ENCODE measurements at places on chromosomes 13 and 19.

DNA sequence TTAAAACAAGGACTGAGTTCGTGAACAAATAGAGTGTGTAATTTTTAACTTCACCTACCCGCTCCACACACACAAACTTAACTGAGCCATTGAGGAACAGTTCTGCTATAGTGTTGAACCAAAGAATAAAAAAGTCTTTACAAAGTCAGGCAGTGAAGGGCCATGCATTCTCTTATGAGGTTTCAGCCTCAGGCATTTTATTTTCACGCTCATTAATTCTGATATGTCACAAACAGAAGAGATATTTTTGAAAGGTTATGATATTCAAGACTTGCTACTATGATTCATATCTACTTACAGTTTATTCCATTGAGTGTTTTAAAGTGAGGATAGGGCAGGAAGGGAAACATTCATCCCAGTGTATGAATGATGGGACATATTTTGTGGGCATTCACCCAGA, 282.2 kb downstream of the SLITRK5 start:
- DNase-seq, result no peak

GRCh38 chr13:61094865-61095264, 320.8 kb downstream of the PCDH20 start:
- DNase-seq, result no peak

- DNase-seq, result no peak
These were observed 718.0 kb upstream of the SPRY2 start for GRCh38 chr13:81058916-81059290.

DNA sequence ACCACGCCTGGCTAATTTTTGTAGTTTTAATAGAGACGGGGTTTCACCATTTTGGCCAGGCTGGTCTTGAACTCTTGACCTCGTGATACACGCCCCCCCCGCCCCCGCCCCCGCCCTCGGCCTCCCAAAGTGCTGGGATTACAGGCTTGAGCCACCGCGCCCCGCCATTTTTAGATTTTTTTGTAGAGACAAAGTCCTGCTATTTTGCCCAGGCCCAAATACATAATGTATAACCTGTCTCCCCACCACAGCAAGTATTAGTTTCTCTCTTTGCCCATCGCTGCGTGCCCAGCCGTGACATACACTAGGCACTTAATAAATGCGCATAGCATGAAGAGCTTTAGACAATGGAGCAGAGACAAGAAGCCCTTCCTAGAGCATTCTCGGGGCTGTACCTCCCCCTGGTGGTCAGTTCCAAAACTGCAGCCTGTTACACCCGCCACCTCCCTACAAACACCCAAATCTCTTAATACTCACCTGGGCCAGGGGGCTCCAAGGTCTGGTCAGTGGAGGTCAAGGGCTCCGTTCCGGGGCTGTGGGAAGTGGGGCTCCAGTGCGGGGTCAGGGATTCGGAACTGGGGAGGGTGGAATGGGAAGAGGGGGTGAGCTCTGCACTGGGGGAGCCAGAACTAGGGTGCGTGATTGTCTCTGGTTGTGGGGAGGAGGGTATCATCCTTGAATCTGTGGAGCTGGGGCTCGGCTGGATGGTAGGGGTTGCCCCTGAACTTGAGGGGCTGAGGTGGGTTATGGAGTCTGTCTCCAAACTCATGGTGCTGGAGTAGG, 22.5 kb downstream of the IQCN start:
- DNase-seq, result peak; percentile 69

DNA sequence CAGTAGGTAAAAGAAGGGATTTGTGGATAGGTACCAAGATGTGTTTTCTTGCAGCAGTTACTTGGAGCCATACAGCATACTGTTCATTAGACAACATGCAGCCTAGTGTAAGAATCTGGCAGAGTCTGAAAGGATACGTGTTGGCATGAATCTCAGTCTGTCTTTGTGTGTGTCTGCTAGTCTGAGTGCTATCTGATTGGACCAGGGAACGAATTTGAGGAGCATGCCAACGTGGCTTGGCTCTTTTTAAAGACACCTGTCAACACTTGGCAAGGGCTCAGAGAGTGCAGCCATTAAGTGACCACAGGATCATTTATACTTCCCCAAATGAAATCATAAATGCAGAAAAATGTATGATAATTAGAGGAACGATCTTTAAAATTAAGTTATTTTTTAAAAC, 27.6 kb upstream of the ATXN8OS start:
- DNase-seq, result no peak

DNA sequence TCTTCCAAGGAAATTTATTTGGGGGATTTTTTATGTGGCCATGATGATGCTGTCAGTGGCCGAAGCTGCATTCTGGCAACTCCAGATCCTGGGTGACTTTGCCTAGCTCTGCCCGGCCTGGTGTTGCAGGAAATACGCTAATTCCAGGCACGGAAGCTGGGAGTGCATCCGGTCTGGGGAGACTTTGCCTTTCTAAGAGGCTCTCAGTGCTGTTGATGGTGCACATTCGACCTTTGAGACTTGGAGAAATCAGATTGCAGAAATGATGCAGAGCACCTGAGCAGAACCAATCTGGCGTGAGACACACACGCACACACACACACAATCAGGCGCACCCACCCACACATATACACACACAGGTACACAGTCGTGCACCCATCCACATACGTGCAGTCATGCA, 5.9 kb upstream of the TMEM255B start:
- DNase-seq, result no peak

- DNase-seq, result no peak
These were observed 9.7 kb downstream of the HIF3A start for GRCh38 chr19:46306501-46306900.

DNA sequence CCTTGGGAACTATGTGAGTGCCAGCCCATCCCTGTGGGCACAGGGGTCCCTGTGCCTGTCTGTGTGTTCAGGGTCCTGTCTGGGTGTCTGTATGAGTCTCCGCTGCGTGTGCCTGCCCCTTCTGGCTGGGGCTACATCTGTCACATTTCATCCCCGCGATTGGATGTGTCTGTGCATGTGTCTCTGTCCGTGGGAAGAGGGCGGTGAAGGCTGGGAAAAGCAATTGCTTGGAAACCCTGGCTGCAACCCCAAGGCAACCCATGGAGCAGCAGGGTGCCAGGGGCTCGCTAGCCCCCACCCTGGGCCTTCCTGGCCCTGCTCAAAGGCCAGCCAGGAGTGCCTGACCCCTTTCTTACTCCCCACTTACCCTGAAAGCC, 1.4 kb downstream of the MAG start:
- no peak for DNase-seq

DNA sequence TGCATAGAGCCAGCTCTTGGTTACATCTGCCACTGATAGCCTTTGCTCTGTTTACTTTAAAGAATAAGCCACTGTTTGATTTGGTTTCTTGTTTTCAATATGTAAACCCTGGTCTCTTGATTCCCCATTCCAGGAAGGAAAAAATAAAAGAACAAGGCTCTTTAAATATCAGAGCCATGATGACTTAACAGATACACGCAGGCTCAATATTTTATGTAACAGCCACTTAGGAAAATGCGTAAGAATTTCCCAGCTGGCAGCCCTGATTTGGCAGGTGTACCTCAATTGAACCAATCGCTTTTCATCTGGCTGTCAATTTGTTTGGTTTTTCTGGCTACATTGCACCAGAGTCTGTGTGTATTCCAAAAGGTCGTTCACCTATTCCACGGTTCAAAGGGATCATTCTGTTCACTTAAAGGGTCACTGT, 65.6 kb downstream of the IRS2 start:
- DNase-seq, result no peak

- DNase-seq, result no peak
These were observed 281.0 kb downstream of the ATP8A2 start for GRCh38 chr13:25652764-25653163.

GRCh38 chr13:39496506-39496905, 106.5 kb downstream of the LHFPL6 start:
- no peak for DNase-seq

DNA sequence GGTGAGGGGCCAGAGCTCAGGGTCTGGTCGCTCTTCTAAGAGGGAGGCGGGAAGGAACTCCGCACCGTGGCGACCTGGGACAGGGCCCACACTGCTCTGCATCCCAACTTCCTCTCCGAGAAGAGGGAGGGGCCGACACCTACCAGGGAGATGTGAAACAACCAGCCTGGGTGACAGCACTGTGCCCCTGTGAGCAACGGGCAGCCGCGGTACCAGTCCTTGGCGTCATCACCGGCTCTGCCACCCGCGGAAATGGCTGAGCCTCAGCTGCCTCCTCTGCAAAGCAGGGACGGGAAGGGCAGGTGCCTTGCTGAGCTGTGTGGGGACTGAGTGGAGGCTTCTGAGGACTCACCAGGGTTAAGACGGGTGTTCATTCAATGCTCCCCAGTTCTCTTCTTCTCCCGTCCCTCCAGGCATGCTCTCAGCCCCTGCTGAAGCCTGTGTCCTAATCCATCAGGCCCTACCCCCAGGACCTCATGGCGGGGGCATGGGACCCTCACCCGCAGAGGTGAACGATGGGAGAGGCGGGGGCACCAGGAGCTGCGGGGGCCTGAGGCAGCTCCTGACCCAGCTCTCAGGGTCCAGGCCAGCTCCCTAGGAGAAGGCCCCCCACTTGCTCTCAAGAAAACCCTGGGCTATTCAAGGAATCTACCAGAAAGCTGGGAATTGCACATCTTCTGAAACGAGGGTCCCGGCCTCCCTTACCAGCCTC, 9.3 kb downstream of the ZNF787 start:
- DNase-seq, result peak; percentile 15

GRCh38 chr19:13872339-13872694, 4.6 kb upstream of the NANOS3 start:
- DNase-seq, result no peak

- DNase-seq, result no peak
These were observed 5.7 kb downstream of the ERFL start for GRCh38 chr19:41922585-41922984.

DNA sequence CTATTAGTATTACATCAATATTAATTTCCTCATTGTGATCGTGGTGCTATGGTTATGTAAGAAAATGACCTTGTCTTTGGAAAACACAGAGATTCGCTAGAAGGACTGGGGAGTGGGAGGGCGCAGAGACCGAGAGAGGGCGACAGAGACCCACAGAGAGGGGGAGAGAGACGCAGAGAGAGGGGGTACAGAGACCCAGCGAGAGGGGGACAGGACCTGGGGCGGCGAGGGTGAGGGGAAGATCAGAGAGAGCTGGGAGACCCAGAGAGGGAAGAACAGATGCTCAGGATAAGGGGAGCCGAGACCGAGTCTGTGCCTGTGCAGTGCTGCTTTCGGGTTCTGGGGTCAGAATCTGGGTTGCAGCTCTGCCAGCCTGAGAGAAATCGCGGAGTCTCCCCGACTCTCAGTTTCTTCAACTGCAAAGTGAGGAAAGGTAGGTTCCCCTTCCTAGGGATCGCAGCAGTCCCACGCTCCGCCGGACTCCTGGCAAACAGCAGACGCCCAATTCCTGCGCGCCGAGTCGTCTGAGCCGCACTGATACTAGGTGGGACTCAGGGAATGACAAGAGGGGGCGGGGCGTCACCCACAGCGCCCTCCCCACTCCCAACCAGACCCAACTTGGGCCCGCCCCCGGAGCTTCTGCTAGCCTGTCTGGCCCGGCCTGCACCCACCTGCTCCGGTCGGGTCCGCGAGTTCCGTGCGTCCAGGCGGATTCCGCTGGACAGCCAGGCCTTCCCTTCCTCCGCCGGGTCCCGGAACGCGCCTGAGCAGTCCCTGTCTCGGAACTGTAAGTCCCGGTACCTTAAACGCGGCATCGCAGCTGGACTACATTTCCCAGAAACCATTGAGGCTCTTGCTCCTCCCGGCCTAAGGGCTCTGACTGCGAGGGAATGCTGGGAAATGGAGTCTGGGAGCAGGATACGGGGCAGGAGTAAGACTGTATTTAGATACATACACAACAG, 15.3 kb downstream of the IZUMO2 start:
- peak; percentile 65 for DNase-seq

GRCh38 chr13:97559981-97560380, 126.0 kb downstream of the RAP2A start:
- DNase-seq, result no peak

- DNase-seq, result no peak
These were observed 4.6 kb upstream of the KBTBD6 start for GRCh38 chr13:41137241-41137640.

DNA sequence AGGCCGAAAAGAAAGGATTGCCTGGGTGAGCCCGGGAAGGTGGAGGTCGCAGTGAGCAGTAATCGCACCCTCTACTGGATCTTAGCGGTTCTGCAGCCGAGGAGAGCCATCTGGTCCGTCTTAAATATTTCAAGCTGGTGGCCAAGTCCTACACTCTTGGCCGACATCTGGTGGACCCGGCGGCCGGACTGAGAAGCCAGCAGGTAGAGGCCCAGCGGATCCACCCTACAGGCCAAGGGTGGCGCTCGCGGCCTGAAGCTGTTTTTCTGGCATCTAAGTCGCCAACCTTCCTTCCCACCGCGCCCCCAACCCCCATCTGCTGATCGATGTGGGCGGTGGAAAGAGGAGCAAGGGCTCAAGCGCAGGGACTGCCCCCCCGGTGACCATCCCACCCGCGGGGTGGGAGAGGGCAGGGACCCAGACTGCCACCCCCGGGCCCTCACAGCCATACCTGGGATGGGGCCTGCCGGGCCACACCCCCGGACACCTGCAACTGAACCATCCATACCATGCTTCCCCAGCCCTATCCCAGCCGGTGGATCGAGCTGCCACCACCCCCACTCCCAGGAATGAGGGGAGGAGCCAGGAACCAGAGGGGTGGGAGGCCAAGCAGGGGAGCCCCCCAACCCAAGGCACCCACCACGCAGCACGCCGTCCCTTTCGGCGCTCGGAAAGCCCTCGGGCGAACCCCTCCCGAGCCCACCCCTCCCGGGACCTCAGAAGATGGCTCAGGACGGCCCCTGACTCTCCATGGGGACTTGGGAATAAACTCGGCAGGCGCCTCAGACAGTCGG, 46.3 kb upstream of the ZNF730 start:
- no peak for DNase-seq

- DNase-seq, result no peak
These were observed 187.4 kb downstream of the NBEA start for GRCh38 chr13:35129500-35129899.

DNA sequence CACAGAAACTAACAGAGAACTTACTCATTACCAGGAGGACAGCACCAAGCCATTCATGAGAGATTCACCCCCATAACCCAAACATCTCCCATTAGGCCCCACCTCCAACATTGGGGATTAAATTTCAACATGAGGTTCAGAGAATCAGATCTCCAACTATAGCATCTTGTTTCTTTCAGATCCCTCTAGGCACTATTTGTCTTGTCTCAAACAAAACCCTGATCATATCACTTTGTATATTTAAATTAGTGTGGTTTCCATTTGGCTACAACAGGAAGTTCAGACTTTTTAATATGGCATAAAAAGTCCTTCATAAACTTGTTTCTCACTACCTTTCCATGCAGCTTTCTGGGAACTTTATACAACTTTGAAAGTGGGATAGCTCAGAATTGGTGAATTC, 699.0 kb upstream of the MIR17HG start:
- no peak for DNase-seq

- no peak for DNase-seq
These were observed 2.0 kb downstream of the ELF1 start for GRCh38 chr13:41017159-41017558.

DNA sequence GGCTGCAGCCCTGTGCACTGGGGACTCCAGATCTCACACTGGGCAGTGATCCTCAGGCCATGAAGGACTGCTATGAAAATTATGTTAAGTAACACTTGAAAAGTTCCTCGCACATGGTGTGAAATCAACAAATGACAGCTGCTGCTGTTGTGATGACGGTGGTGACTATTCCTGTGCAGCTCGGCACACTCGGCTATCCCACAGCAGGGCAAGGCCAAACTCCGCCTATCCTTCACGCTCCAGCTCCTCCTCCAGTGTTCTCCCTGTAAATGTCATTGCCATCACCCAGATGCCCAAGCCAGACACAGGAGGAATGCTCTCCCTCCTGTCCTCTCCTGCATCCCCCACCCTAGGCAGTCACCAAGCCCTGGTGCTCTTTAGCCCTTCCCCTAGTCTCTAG, 31.3 kb downstream of the GRIK5 start:
- DNase-seq, result no peak

- DNase-seq, result no peak
These were observed 4.9 kb upstream of the AMER2 start for GRCh38 chr13:25177012-25177411.
